ENCODE measurements at places on chromosomes 3 and 15.

GRCh38 chr15:53833134-53833624, 73.7 kb upstream of the WDR72 start:
- ATAC-seq: no peak

GRCh38 chr15:95549168-95549738, 781.2 kb upstream of the NR2F2 start:
- ATAC-seq: no peak

DNA sequence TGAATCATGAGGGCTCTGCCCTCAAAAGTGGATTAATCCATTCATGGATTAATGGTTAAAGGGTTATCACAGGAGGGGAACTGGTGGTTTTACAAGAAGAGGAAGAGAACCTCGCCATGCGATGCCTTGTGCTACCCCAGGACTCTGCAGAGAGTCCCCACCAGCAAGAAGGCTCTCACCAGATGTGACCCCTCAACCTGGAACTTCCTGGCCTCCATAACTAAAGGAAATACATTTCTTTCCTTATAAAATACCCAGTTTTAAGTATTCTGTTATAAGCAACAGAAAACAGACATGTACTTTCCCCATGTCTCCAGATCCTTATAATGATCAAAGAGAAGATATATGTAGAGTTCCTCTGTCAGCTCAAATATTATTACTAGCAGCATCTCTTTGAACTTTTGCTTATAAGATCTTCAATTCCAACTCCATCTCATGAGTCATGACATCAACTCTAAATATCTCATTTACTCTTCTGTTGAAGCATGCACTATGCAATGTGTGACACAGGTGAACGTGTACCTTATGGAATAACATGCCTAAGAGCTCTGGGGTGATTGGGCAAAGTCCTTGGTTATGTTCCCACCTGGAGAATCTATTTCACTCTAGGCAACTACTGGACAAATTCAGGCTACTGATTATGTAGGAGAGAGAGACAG, 37.5 kb upstream of the ZBTB38 start:
- ATAC-seq: no peak

GRCh38 chr3:4448187-4448586, 18.9 kb downstream of the SUMF1 start:
- ATAC-seq: no peak

- ATAC-seq: no peak
Observed at GRCh38 chr3:39250116-39250747, 29.6 kb downstream of the CX3CR1 start.

DNA sequence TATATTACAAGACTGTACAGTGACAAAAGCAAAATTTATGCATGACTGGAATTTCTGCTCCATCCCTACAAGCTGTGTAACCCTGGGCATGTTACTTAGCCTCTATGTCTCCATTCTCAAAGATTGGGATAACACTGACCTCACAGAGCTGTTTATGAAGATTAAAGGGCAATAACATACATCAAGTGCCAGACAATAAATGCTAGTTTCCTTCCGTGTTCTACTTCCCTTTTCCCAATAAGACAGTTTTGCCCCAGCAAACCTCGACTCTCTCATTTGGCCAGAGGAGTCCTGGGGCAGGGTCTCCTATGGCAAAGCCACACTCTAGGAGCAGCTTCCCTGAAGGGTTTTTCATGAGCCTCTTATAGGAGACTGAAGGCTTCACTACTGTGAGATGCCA, 7.5 kb downstream of the HEXA start:
- no peak for ATAC-seq
